Right cardiac atrium (tissue), 5 donors: ENCODE measurements at places on chromosomes 12 and 14.

- no peak for DNase-seq
Observed at GRCh38 chr14:71659159-71659558, 273.1 kb upstream of the RGS6 start.

GRCh38 chr12:11075642-11076041 lies 13.5 kb upstream of the TAS2R46 start:
- DNase-seq, result no peak

DNA sequence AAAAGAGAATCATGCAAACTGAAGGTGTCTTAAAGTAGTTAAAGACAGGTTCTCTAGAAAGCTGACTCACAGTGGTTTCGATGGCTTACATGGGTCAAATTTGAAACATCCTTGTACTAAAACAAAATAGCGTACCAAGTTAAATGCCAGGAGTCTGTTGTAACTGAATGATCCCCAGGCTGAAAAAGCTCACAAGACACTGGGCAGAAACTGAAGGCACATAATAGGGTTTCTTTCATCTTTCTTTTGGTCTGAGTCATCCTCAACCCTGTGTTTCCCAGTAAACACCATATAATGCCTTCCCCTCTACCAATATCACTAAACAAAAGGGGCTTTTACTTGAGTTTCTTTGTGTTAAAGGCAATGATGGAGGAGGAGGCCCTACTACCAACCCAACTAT lies 12.8 kb downstream of the ZFYVE1 start:
- DNase-seq, result no peak

GRCh38 chr14:51080645-51081044 lies 14.3 kb downstream of the TRIM9 start:
- DNase-seq, result no peak

- DNase-seq, result no peak
Observed at GRCh38 chr12:124646385-124647230, 79.2 kb upstream of the NCOR2 start.

DNA sequence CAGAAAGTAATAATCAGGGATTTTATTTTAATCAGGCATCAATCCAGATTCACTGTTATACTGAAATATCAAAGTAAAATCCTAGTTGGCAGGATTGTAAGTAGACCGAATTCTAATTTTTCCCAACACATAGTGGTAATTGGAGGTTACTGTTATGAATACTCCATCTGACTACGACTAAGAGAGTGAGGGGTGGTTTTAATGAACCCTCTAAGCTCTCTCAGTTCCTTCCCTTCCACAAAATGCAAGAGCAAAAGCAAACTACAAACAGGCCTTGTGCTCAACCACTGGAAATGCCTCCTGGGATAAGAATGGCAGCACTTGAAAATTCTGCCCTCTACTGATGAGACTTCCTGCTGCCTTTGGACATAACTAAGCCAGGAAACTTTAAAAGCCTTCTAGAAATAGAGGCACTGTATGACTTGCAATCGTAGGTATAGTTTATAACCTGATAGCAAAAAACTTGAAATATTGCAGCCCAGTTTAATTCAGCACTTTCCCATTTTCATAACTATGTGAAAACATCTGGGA lies 184.8 kb downstream of the SLC16A7 start:
- no peak for DNase-seq

DNA sequence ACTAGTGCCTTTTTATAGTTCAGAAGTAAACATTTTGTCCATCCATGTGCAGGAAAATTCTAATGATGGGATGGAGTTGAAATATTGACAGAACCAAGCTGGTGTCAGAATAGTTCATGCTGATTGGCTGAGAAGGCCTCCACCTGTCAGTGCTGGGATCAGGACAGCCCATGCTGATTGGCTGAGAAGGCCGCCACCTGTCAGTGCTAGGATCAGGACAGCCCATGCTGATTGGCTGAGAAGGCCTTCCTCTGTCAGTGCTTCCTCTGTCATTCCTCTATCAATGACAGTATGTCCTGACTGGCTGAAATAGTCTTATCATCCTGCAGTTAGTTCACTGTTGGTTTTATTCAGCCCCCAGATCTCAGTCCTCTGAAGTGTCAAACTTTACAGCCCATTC lies 95.7 kb downstream of the PPP2R5C start:
- no peak for DNase-seq

DNA sequence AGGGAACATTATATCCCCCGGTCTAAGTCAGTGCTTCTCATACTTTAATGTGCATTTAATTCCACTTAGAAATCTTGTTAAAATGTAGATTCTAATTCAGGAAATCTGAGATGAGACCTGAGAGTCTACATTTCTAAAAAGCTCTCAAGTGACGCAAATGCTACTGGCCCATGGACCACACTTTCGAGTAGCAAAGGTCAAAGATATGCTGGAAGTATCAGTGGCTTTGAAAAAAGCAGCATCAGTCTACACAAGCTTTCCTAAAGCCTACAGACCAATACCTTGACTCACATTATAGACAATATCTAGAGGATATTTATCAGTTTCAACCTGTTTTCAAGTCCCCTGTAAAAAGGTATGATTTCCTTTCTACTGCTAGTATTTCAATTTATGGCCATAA lies 248.6 kb downstream of the CEP128 start:
- DNase-seq, result no peak

- DNase-seq, result no peak
Observed at GRCh38 chr14:35347323-35348043, 55.3 kb downstream of the PSMA6 start.

GRCh38 chr14:39055786-39056474 lies 47.1 kb downstream of the SEC23A start:
- no peak for DNase-seq

GRCh38 chr12:62731055-62731820 lies 203.7 kb downstream of the PPM1H start:
- DNase-seq, result no peak

GRCh38 chr14:71437870-71438269 lies 494.4 kb upstream of the RGS6 start:
- DNase-seq, result no peak

DNA sequence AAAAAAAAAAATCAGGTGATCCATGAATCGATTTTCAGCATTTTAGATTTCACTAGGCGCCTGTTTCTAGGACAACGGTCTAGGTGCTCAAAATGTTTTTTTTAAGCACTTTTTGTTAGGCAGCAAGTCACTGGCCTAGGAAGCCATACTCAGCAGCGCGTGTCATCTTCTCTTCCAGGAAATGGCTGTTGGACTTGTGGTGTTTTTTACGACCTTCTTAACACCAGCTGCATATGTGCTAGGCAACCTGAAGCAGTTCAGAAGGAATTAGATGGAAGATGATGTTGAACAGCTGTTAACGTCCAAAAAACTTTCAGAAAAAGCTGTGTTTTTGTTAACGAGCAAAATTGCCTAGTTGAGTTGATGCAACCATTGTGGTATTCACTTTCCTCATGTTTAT lies 868 bp downstream of the COX8C start:
- DNase-seq, result no peak

- no peak for DNase-seq
Observed at GRCh38 chr12:127230843-127231260, 1036.1 kb upstream of the TMEM132C start.

- no peak for DNase-seq
Observed at GRCh38 chr14:75495399-75495798, 26.9 kb upstream of the BATF start.

DNA sequence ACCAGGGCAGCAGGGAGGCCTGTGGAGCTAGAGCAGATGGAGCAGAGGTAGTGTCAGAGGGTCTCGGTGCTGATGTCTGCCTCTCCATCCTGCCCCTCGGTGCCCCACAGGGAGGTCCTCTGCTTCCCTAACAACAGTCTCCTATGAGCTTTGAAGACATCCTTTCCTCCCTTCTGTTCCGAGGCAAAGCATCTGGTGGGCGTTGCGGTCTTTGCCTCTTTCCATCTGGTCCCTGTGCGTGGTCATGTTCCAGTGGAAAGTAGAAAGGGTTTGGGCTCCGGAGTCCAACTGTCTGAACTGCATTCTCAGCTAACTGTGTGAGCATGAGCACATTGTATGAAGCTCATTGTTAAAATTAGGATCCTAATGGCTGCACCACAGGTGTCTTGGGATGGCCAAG lies 370.6 kb downstream of the AACS start:
- no peak for DNase-seq

GRCh38 chr12:132021031-132021871 lies 71.5 kb downstream of the EP400 start:
- no peak for DNase-seq

DNA sequence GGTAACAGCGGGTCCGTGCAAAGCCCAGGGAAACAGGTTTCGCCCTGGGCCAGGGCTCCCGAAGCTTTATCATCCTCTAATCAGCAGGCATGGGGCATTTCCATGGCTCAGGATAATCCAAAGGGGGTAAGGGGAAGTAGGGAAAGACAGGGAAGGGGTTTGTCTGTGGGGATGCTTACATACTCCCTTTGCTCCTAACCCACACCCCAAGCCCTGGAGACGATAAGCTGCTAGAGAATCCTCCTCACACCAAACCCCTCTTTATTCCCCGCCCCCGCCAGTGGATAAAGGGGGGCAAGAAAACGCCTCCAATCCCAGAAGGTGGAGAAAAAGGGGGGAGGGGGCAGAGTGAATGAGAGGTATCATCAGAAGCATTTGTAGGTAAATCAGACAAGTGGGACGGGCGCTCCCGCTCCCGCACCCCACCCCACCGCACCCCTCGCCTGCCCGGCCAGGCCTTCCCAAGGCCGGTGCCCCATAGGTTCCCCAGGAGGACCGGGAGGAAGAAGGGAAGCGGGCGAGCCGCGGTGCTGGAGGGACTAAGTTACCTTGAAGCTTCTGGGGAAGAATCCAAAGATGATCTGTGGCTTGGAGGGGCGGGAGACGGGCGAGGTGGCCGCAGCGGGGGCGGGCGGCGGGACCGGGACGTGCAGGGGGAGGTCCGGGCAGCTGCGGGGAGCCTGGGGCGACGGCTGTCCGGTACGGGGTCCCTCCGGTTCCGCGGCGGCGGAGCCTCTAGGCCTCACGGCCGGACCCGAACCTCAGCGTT lies 762 bp downstream of the PPP2R5E start:
- peak; percentile 10 for DNase-seq

- no peak for DNase-seq
Observed at GRCh38 chr12:71440763-71441748, 1.5 kb downstream of the LGR5 start.

DNA sequence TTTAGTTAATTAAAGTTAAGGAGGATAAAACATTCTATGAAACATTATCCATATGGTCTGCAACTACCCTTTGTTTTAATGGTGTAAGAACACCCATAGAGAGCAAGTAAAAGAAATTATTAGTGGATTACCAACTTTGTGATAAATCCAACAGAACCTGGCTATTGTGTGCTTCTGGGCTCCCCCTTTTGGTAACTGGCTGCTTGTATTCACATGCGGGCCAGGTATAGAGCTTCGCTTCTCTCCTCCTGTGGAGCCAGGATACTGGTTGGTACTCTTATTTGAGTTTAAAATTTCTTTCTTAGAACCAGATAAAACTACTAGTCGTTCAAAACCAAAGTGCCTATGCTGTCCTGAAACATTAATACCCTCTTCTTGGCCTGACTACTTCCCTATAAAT lies 81.0 kb downstream of the PTPRR start:
- DNase-seq, result no peak

DNA sequence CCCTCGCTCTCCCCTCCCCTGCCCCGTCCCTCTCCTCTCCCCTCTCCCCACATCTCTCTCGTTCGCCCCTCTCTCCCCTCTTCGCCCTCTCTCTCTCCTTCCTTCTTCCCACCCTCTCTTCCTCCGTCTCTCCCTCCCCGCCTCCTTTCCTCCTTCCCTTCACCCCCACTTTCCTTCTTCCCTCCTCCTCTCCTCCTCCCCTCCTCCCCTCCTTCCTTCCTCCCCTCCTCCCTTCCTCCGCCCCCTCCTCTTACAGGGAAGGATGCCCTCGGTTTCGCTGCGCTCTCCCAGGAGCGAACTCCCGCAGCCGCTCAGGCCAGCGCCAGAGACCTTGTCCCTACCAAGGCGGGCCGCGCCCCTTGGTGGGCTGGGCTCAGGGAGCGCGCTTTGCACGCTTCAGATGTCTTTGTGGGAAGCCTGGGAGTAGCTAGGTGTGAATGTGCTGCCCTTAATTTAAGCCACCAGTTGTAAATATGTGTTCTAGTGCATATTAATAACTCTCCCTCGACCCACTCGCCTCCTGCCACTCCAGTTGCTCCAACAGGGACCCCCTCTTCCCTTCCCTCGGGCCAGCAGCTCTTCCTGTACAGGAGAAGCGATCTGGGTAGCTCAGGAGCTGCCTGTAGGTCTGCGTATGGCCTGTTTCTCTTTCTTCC lies 13.3 kb upstream of the MAP3K9 start:
- peak; percentile 86 for DNase-seq

DNA sequence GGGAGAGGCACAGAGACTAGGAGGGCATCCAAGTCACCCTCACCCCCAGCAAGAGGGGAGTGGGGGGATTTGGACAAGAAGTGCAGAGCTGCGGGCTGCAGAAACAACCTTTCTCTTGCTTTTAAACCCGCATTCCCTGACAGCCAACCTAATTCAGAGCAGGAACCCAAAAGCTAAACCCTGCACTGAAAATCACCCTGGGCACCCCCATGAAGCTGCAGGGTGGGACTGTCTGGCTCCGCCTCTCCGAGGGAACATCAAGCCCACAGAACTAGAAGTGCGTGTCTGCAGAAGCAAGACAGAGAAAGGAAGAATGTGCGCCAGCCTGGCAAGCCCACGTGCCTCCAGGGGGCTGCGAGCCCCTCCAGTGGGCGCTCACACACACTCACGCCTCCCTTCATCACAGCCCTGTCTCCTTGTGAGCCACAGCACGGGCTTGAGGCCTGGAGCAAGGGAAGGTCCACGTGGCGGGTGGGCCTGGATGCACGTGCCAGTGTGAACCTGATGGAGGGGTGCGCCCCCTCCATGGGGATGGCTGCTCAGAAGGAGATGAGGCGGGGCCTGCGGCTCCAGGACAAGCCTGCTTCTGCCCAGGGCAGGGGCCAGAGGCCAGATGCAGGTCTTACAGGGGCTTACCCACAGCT lies 27.8 kb upstream of the PNMA1 start:
- DNase-seq, result peak; percentile 60

- DNase-seq, result no peak
Observed at GRCh38 chr12:24079083-24079482, 129.6 kb upstream of the SOX5 start.

- no peak for DNase-seq
Observed at GRCh38 chr12:29207120-29207519, 58.0 kb downstream of the FAR2 start.

GRCh38 chr12:80441921-80442320 lies 2.1 kb upstream of the PTPRQ start:
- no peak for DNase-seq

GRCh38 chr14:22386924-22387775 lies 201.9 kb downstream of the DAD1 start:
- DNase-seq, result no peak

- DNase-seq, result no peak
Observed at GRCh38 chr14:25607192-25607591, 557.2 kb upstream of the STXBP6 start.

- no peak for DNase-seq
Observed at GRCh38 chr12:2492236-2492635, 302.5 kb upstream of the FKBP4 start.

GRCh38 chr14:94584591-94585280 lies 3.5 kb downstream of the SERPINA5 start:
- DNase-seq, result no peak

DNA sequence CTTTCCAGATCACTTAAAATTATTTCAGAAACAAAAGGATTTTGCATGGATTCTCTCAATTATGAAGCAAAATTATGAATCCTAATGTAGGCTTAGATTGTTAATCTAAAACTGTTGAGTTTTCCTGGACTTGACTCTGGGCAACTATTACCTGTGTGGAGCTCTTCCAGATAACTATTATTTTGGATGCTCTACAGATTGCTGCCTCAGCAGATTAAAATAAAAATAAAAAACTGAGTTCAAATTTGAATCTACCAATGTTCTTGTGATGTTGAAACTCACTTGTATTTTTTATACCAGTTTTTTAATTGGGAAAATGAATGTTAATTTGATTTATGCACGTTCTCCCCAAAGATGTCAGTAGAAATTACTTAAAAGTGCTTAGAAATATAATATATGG lies 120.5 kb upstream of the NAV3 start:
- no peak for DNase-seq
